ENCODE measurements at places on chromosomes 7 and 10.

DNA sequence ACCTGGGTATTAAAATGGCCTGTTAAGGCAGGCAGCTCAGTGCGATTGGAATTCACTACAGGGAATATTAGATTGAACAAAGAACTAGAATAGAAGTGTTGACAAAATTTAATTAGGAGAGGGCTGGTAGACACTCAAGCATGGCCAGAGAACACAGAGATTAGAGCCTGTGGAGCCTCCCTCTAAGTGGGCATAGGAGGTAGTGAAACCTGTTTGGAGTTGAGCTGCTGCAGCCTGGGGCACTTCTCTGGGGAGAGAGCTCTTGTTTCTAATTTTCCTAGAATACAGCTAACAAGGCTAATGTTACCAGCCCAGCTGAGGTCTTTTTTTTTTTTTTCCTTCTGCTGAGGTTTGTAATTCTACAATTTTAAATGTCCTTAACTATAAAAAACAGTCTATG is 46.4 kb downstream of the TMEM168 start:
- DNase-seq: no peak

- DNase-seq: no peak
Observed at GRCh38 chr7:50681432-50682045, 101.2 kb downstream of the GRB10 start.

DNA sequence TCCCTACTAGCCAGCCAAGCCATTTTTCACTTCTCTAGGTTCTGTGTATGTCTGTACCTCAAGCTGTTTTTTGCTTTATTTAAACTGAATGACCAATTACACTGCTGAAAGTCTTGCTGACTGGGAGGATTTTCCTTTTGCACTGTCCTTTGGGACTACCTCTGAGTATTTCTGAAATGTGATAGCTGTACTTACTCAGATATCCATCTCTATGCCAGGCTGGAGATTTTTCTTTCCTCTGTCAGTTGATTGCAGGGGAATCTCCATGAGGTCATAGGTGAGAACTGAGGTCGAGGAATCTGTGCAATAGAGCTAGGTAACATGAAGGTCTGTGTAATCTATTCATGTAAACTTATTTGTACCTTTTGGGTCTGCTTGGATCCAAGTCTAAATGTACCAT is 38.9 kb upstream of the ANKRD1 start:
- DNase-seq: no peak

- DNase-seq: no peak
Observed at GRCh38 chr10:94094540-94094939, 100.8 kb downstream of the PLCE1 start.

- DNase-seq: no peak
Observed at GRCh38 chr10:115063701-115064658, 29.2 kb upstream of the ATRNL1 start.

- DNase-seq: no peak
Observed at GRCh38 chr10:66167816-66168215, 758.0 kb upstream of the LRRTM3 start.

DNA sequence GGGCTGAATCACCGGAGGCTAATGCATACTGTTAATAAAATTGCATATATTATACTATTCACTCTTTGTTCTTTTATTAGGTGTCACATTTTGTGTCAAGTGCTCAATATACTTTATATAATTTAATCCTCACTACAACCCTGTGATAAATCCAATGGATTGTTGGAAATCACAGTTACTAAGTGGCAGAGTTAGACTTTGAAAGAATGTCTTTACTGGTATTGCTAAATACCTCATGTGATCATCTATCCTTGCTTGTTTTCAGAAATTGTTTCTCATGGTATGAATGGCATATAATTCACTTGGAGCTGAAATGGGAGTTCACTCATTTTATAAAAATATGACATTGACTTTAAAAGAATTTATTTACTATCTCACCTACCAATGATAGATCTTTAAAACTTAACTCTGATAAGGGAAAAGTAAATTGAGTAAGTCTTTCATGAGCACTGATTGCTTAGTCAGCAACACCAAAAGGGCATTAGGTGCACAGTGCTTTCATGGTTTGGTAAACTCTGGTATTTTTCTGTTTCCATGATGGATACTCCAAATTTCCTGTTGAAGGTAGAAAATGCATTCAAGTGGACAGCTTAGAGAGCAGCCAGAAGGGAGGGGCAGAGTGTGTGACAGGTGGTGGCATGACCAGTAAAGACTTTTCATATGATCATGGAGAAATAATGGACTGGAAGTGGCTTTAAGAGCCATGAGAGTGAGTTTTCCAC is 22.6 kb downstream of the ENKUR start:
- DNase-seq: no peak

Measured in CD4-positive, alpha-beta T cell treated with Interleukin-15 for 4 hours (primary cell).